ENCODE measurements at places on chromosomes 2 and 18.

DNA sequence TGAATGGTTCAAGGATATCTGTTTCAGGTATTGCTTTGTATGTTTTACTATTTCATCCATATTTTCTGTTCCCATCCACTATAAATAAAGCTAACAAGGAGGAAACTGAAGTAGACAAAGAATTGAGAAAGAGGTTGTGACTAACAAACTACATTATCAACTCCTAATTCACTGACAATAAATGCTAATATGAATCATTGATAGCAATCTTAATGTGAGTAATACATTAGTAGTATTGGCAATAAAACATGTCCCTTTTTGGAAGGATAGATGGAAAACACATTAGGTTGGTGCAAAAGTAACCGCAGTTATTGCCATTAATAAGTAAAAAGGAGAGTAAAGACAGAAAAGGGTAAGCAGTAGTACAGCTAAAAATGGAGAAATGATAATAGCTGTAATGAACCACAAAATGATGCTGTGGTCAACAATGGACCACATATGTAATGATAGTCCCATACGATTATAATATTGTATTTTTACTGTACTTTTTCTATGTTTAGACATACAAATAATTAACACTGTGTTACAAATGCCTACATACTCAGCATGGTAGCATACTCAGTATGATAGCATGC, 104.7 kb downstream of the THADA start:
- no peak for DNase-seq

- DNase-seq = no peak
These were observed 48.0 kb downstream of the TCF7L1 start for GRCh38 chr2:85181134-85181631.

- peak; percentile 23 for DNase-seq
These were observed 221.8 kb downstream of the INSIG2 start for GRCh38 chr2:118309946-118310680.

DNA sequence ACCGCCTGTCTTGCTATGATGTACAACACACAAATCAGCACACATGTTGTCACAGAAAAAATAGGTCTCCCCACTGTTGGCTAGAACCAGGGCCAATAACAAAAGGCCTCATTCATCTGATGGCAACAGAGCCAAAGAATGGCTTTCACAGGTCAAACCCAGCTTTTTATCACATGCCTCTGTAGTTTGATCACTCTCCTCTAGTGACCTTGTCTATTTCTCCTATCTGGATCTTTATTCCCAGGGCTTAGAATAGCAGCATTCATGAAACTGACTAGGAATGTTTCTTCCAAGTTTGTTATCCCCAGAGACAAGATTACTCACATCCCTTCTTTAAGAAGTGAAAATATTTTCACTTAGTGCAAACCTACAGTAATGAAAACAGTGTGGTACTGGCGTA, 285.8 kb upstream of the GYPC start:
- DNase-seq = no peak

- DNase-seq = no peak
These were observed 8.3 kb upstream of the ASB1 start for GRCh38 chr2:238418196-238418998.

DNA sequence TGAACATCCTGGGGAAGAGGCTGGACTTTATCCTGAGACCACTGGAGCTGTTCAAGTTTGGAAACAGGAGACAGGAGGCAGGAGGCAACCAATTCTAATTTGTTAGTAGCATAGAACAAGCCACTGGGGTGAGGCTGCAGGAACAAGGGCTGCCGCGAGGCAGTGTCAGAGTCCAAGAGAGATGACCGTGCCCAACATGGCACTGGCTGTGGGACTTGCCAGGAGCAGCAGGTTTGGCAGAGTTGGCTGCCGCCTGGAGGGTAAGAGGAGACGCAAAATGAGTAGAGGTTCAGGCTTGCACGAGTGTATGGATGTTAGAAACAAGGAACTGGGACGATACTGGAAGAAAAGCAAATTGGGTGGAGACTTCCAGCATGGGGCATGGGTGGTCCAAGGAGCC, 168.5 kb downstream of the TPGS2 start:
- DNase-seq = no peak
